ENCODE measurements at places on chromosomes 2 and 18.

GRCh38 chr18:35939138-35939537, 33.3 kb upstream of the RMP24 start:
- no peak for DNase-seq

GRCh38 chr2:58900246-58901027, 659.3 kb upstream of the FANCL start:
- DNase-seq: no peak

DNA sequence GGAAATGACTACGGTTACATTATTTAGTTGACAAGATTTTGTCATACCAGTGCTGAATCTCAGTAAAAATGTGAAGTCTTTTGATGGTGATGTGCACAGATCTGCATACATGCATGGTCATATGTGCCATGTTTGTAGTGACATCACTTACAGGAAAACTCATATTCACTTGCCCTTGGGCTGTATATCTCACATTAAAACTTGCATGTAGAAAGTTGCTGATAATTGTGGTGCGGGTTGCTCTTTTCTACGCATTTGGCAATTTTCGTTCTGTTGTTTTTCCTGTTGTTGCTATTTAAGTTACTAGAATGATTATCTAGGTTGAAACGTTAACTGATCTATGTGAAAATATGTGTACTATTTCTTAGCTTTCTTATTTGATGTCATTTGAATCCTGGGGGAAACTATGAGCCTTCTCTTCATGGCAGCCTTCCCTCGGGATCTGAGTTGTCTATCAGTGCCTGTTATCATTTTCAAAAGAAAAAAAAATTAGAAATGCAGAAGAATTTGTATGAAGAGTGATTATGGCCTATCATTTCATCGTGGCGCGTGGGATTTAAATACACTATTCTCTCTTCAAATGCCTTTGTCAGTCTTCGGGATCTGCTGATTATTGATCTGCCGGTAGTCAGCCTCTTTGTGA, 296.6 kb downstream of the TMX3 start:
- DNase-seq: no peak

DNA sequence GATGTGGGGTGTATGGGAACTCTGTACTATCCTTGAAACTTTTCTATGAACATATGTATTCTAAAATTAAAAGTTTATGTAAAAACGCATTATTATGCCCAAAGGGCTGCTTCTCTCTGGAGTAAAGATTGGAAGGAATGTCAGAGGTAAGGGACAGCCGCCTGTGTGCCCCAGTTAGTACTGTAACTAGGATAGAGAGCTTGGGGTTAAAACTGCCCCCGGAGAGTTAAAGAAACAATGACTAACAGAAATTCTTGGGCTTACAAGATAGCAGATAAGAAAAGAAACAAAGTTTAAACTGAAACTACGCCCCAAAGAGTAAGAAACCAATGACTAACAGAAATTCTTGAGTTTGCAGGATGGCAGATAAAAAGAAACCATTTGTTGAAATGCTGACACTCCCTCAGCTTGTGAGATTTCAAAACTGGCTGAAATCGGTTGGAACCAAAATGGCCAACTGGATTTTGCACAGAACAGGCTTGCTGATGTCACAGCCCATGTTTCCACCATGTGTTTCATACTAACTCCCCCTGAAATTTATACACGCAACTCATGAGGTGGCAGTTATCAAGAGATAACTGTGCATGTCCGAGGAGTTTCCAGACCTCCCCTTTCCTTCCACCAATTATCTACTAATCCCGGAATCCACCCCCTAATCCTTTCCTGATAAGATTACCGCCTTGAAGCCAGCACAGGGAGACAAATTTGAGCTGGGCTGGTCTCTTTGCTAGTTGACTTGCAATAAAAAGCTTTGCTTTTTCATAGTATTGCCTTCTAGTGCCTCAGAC, 8.7 kb upstream of the TXNDC2 start:
- DNase-seq: no peak

DNA sequence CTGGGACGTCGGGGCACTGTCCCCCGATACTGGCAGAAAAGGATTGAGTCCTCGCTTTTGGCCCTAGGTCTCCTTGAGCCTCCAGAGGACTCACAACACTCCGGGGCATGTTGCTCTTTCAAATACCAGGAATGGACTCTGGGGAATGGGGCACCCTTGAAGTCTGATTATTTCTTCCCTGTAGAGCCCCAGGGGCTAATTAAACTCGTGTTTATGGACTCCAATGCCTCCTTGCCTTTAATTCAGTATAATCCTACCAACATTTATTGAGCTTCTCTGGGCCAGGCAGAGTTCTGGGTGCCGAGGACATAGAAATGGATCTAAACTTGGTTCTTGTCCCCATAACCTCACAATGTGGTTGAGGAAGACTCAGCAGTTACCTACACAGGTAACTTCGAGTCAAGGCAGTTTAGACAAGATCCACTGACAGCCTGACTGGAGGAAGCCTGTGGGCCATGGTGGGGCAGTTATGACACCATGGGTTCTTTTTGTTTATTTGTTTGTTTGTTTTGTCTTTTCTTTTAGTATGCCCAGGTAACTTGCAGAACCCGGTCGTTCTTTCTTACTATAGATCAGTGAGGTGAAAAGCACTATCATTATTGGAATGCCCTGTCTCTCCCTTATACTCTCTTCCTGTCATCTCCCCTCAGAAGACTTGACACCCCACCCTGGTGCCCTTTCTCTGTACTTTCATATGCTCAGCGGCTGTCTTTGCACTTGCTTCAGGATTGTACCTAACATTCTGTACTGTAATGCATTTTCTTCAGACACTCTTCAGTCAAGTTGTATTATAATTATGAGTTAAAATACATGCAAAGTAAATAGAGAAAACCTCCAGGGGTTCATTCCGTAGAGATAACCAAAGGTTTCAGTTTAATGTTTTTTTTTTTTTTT, 3.2 kb downstream of the CFLAR start:
- DNase-seq: no peak

GRCh38 chr2:67871686-67872412, 191.0 kb downstream of the C1D start:
- DNase-seq: no peak

DNA sequence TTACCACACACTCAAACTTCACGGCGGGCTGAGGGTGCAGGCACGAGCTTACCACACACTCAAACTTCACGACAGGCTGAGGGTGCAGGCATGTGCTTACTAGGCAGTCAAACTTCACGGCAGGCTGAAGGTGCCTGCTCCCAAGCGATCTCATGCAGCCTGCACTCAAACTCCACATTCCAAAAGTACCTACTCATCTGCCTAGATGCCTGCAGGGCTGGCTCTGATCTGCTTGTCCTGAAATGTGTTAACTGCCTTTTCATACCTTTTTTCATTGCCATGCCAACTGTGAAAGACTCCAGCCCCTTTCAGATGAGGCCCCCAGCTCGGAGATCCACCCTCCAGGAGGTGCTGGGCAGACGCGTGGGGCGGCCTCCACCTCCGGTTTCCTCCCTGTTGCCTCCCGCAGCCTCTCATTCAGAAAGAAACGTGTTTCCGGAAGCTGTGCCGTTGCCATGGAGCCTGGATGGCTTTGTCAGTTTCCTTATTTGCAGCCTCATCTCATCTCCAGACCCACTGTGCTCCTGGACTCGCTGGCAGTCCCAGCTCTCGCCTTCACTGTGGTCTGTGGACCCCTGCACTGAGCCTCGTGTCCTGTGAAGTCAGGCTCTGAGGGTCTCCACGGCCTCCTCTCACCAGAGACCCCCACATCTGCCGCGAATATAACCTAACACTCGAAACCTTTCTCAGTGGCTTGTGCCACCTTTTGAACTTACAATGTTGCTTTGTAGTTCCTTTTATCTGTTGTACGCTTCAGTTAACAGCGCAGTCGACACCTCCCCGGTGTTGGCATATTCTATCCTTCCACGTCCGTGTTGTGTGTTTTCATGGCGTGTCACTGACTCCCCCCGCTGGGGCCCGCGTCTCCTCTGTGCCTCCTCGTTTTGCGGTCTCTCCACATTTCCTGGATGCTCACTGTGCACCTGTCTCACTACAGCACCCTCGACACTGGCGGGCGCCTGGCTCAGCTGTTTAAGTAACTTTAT, 106.1 kb upstream of the ALKAL2 start:
- no peak for DNase-seq

DNA sequence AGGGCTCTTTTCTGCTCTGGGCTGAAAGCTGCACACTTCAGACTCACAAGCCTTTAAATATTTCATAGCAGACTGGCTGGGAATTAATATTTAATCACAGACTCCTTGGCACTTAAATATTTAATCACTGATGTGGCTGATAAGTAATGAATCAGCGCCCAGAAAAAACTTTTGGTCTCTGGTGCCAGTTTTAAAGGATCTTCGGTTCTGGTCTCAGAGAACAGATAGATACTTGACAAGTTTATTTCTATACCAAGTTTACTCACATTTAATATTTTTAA, 201.2 kb downstream of the MYCN start:
- no peak for DNase-seq

- DNase-seq: no peak
Observed at GRCh38 chr18:63741769-63742168, 33.4 kb upstream of the SERPINB7 start.

DNA sequence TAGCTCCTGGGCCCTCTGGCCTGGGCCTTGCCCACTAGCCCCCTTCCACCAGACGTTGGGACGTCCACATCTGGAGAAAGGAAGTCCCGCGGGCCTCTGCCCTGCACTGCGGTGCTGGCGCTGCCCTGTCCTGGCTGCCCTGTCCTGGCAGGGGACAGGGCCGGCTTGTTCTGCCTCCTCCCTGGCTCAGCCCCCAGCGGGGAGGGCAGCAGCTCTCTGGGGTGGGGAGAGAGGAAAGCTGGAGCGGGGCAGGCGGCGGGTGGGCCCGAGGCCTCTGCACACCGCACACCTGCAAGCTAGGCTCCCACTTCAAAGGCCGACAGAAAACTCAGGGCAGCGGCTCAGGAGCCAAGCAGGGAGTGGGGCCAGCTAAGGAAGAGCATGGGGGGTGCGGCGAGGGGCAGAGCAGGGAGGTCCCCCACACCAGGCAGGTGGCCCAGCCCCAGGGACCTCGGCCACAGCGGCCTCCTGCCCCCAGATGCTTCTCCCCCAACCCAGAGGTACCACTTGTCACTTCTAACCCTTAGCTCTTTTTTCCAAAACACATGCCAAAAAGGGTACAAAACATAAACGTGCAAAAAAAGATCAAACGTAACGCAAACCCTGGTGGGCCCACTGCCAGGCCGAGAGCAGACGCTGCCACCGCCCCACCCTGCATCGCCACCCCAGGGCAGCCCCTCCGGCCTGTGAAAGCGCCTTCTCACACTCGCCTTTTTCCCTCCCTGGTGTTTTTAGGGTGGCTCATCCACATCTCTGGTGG, 13.5 kb downstream of the SNED1 start:
- no peak for DNase-seq

DNA sequence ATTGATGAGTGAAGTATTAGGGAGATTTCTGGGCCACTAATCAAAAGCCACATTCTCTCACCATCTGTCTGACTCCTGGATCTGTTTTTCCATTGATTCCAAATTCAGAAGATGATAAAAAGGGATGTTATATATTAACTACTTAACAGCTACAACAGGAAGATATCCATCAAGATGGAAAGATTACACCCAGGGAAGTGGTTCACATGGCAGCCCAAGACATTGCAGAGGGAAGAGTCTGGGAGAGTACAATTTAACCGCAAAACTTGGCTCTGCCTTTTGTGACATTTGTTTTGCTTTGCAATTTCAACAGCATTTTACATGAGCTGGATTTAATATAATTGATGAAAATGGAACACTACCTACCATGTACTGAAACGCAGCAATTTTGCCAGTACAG, 22.5 kb upstream of the TCF4 start:
- DNase-seq: no peak

GRCh38 chr2:16035747-16036745, 95.7 kb downstream of the MYCN start:
- DNase-seq: no peak

DNA sequence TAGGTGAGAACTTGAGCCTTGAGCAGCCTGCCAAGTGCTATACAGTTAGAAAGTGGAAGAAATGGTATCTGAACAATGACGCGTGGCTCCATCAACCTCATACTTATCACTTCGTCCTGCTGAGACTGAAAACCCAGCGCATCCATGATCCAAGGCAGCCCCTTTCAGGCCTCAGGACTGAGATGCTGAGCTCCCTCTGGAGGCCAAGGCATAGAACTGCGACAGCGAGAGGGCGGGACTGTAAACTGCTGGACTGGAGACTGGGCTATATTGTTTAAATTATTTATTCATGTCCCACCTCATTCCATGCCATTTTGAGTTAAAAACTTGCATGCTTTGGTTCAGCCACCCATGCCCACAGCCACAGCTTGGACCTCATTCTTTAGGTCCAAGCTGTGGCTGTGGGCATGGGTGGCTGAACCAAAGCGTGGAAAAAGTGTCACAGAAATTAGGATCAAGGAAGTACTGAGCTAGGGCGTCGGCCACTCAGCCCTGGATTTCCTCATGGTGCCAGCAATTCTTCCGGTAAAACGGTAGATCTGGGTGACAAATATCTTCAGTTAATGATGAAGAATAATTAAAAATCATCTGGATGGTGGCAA, 195.5 kb downstream of the L3MBTL4 start:
- no peak for DNase-seq

Data from activated gamma-delta T cell (primary cell).